Activated naive CD8-positive, alpha-beta T cell treated with anti-CD3 and anti-CD28 coated beads, Interleukin-2, amount 50 U/mL, for 16 hours (primary cell): ENCODE measurements at places on chromosomes 7 and 10.

GRCh38 chr7:135995748-135996147, 18.6 kb upstream of the MTPN start:
- DNase-seq = no peak

DNA sequence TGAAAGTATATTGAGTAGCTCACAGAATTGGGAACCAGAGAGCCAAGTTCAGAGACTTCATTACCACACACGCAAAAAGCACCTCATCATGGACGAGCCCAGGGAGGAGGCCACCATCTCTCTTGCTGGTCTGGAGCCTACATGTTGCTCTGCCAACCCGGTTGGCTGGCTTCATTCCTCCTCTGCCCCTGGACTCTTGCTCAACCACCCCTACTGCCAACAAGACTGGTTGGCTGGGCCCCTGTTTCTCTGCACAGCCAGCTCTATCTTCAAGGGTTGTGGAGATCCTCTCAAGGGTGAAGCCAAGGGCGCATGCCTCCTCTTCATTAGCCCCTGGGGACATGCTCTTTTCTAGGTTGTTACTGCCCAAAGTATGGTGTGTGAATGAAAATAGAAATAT, 142.7 kb downstream of the JCAD start:
- DNase-seq = no peak

GRCh38 chr10:99285881-99286280, 43.3 kb upstream of the CNNM1 start:
- no peak for DNase-seq

- DNase-seq = no peak
These were observed 277.1 kb upstream of the ZNF32 start for GRCh38 chr10:43925793-43926192.

DNA sequence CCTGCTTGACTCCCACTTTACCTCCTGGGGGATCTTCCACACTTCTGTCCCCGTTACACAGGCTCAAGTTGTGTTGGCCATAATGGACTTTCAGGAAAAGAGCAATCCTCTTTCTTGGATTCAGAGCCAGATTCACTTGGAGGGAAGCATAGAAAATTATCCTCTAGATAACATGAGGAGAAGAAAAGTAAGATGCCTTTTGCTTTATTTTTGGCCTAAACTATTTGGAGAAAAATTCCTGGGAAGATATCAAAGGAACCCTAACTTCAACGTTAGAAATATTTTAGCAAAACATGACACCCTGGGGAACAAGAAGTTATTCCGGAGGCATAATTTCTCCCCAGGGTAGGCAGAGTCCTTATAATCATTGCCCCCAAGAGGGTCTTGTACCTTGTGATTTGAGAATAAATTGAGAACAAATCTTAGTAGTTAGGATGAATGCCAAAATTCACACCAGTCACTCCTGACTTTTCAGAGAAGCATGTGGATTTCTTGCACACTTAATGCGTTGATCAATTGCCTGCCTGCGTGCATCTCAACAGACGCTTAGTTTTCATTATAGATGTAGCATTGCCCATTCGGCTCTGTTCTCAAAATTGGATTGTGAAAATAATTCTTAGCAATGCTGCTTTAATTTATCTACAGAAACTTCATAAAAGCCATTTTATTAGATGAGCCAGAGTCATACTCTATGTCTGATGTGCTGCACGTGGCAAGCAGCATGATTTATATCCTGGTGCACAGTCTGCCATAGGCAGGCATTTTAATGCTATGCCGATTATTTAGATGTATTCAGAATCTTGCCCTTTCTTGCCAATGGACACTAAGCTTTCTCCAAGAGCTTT, 224.4 kb downstream of the C7orf25 start:
- DNase-seq = no peak

GRCh38 chr7:150570556-150571465, 3.6 kb downstream of the GIMAP4 start:
- no peak for DNase-seq

GRCh38 chr7:16741676-16742075, 11.9 kb upstream of the TSPAN13 start:
- DNase-seq = no peak

DNA sequence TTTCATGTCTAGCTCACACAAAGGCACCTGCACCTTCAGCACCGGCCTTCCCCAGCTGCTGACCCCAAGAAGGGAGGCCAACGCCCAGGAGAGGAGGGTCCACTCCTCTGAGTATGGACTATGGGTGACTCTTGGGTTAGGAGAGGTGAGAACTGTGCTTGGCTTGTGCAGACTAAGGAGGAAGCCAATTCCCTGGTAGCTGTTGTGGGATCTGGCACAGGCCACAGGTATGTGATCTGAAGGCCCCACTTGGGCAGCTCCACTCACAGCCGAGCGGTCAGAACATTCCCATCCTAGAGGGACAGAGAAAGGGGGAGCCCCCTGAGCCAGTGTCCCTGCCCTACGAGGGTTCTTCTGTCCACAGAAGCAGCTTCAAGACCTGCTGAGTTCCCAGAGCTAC, 52.8 kb upstream of the FIGNL1 start:
- no peak for DNase-seq

DNA sequence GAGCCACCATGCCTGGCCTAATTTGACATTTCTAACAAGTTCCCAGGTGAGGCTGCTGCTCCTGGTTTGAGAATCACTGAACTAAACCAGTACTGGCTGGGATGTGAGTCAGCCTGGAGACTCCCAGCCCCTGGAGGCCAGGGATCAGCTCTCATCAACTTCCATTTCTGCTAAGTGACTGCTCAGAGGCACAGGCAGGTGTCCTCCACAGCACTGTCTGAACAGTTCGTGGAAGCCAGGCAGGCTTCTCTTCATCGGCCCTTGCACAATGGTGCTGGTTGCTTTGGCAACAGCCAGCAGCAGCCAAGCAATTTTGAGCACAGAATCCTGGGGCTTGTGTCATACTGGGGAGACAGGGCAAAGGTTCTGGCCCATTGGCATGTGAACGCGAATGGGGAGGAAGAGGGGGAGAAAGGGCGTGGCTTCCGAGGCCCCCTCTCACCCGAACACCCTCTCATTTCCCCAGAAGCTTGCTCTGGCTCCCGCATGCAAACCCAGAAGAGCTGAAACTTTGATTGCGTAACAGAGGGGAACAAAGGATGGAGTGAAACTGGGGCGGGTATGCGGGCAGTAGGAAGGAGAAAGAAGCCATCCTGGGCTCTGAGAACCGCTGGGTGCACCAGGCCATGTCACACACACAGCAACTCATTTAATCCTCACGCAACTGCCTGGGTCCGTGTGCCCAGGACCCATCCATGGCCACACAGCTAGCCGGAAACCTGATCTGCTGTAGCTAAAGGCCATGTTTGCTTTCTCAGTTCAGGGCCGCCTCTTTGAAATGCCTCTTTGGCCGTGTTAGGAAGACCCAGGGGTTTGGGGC, 9.0 kb upstream of the POR start:
- no peak for DNase-seq

DNA sequence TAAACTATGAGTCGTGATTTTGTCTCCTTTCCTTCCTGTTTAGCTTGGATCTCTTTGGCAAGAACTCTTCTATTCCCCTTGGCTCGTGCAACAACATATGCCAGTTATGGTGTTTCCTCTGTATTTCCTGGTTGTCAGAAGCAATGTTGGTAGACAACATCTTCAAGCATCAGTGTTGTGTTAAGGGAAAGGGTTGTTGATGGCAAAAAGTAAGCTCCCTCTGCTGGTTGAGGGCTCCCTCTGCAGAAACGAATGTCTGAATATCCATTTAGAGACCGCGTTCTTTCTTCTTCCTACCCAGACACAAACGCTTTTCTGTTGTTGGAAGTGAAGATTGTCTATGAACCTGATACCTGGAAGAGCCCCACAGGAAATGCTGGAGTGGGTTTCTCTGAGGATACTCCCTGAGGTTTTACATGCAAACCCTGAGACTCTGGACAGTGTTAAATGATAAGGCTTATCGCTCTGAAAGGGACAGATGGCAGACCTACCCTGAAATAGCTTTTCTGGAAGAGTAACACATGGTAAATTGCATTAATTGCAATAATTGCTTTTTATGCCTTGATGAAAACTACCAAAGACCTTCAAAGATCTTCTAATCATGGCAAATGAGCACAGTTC, 23.5 kb upstream of the C1QL3 start:
- DNase-seq = no peak

DNA sequence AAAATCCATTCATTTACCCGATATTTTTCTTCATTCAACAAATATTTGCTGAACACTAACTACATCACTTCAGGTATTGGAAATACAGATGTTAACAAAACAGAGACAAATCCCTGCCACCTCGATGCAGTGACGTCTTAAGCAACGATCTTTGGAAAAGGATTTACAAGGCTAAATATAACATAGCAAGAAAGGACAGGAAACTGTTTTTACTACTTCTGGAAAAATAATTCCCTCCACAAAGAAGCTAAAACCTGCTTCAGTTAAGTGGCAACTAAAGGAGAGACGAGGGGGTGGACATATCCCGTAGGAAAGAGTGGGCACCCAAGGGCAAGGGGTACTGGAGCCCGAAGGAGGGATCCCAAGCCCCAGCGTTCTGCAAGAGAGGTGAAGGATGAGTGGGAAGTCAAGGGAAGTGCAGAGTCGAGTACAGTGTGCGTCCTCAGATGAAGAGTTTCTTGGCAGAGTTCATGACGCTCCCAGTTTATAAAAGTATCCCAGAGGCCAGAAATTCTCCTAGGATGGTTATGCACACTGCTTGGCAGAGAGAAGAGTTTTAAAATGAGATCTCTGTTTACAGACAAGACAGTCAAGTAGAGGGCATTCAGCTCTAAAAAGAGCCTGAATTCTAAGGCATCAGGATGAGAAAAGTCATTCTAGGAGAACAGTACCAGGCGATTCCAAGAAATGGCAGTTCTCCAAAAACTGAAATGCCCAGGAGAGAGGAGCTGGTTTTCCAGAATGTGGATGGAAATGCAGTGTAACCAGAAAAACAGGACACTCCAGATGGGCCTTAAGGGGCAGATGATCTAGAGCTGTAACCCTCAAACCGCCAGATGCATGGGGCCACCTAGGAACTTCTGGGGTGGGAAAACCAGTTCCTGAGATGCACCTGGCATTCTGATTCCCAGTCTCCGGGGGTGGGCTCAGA, 97.3 kb downstream of the GRB10 start:
- DNase-seq = no peak

DNA sequence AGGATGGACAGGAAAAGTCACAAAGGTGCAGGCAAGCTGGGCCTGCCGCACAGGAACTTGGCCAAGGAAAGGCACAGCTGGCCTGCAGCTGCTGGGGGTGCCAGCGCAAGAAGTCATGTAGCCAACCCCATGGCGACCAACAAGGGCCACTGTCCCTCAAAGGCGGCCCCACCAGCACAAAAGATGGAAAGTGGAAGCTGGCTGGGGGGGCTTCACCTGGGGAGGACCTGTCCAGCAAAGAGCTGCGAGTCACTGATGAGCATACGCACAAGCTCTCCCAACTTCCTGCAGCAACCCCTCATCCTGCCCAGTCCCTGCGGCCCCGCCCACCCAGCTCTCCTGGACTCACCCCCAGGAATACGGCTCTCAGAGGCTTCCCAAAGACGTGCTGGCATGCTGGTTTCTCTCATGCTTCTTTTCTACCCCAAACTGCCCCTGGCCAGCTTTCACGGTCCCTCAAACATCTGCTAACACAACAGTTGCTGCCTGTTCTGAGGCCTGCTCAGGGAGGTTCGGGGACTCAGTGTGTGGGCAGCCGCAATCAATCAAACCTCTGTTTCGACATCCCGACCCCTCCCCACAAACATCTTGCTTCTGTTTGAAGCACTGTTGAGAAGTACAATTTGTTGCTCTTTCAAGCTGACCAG, 67.6 kb downstream of the FAM53B start:
- DNase-seq = no peak

GRCh38 chr7:30744075-30744417, 7.9 kb upstream of the INMT start:
- DNase-seq = no peak

DNA sequence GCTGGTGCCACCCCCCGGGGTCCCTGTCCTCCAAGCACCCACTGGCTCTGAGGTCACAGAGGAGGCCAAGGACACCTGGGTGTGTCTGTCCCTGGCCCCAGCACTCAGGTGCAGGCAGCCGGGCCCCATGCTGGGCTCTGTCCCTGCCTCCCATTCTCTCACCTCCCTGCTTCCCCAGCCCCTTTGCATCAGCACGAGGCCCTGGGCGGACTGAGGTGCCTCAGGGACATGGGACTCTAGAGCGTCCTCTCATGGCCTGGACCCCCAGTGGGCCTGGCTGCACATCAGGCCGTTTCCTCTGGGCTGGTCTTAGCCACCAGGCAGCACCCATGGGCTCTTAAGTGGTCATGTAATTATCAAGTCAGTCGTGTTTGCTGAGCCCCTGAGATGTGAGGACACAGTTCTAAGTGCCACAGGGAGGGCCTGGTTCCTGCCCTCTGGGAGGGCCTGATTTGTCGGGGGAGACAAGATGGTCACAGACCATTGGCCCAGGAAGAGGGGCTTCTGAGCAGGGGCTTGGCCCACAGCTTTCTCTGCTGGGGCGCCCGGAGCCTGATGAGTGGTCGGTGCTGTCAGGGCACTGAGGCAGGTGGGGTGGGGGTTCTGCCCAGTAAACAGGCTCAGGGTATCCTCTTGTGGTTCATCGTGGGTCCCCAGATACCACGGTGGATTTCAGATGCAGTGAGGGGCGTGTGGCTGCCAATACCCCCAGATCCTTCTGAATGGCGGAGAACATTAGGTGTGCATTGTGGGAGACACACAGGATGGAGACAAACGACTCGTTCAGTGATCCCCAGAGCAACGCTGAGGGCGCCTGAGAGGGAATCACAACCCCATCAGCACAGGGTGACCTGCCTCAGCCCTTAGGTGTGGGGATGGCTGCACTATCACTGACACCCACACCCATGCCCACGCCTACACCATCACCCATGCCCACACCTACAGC, 152.5 kb downstream of the WDR37 start:
- DNase-seq = no peak

DNA sequence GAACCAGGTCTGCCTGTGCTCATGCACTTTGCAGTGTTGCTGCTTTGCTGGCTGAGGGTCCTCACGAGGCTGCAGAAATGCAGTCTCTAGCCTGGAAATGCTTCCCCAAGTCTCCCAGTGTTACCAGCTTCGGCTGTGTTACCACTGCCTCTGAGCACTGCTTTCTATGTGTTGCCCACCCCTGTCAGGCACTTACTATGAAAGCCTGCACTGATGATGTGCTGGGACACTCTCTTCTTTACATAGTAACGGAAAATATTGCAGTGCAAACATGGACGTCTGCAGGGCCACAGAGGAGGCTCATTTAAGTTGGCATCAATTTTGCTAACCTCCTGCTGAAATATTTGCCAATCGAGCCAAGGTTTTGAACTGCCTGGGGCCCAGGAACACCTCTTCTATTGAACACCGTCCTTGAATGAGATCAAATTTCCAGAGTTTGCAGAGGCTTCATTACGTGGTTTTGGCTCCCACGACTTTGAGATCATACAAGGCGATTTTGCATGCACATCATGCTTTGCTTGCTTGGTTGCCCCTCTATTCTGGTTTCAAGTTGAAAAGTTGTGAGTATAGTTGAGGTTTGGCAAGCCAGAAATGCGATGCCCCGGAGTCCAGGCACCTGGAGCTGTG, 404.7 kb upstream of the PODXL start:
- DNase-seq = no peak
